GM23338 (cell line): ENCODE measurements at places on chromosomes 16 and 17.

- DNase-seq, result peak; percentile 70
Measured at GRCh38 chr16:56513972-56514371, 5.9 kb downstream of the BBS2 start.

DNA sequence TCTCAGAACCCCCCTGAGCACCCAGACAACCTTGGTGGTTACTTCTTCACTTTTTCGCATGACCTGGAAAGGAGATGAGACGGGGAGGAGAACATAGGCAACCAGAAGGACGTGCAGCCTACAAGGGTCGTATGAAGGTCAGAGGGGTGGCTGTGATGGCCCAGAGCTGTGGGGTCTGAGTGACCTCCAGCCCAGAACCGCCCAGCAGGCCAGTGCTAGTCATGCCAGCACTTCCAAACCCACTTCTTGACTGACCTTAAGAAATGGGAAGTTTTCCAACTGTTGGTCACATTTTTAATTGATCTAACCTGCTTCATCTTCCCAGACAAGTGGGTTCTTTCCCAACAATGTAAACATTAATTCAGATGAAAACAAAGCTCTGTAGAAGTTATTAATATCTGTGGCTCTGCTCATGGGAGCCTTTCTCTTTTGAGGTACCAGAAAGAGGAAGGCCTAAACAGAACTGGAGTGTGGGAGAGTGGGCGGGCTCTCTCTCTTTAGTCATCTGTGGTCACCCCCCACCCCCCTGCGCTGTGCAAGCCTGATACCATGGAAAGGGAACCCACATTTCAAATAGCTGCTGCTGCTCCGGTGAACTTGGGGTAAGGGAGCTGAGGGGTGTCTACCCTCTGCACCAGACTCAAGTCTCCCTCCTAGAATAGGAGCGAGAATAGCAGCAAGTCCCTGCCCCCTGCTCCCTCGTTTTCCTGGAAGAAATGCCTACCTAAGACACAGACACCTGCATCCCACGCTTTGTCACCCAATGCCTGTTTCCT is 101.6 kb downstream of the RAB11FIP4 start:
- no peak for DNase-seq

DNA sequence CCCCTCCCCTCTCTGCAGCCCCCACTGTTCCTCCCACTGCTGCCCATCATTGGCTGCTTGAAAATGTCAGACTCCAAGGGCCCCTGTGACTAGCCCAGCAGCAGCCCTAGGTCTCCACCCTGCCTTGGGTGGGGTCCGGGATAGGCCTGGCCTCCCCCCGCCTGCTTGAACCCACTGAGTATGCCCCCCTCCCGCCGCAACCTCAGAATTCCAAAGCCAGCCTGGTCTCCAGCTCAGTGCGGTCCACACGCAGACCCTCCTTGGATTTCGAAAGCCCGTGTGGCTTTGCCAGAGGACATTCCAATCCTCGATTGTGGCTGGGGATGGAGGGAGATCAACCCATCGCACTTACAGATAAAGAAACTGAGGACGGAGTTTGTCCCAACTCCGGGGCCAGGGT is 6.4 kb downstream of the DPEP1 start:
- no peak for DNase-seq

DNA sequence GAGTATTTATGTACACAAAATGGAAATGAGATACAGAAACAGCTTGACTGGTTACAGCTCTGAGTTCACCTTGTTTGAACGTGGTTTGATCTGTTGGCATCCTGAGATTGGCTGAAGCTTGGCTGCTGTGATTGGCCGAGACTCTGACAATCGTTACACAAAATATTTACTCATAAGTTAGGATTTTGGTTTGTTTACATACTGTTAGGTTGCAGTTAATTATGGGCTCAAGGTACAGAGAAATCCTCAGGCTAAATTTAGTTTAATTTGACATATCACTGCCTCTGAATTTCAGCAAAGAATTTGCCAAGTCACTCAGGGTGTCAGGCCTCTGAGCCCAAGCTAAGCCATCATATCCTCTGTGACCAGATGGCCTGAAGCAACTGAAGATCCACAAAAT is 227.3 kb downstream of the COPRS start:
- no peak for DNase-seq

- no peak for DNase-seq
Measured at GRCh38 chr17:42409523-42410318, 13.3 kb downstream of the CAVIN1 start.

DNA sequence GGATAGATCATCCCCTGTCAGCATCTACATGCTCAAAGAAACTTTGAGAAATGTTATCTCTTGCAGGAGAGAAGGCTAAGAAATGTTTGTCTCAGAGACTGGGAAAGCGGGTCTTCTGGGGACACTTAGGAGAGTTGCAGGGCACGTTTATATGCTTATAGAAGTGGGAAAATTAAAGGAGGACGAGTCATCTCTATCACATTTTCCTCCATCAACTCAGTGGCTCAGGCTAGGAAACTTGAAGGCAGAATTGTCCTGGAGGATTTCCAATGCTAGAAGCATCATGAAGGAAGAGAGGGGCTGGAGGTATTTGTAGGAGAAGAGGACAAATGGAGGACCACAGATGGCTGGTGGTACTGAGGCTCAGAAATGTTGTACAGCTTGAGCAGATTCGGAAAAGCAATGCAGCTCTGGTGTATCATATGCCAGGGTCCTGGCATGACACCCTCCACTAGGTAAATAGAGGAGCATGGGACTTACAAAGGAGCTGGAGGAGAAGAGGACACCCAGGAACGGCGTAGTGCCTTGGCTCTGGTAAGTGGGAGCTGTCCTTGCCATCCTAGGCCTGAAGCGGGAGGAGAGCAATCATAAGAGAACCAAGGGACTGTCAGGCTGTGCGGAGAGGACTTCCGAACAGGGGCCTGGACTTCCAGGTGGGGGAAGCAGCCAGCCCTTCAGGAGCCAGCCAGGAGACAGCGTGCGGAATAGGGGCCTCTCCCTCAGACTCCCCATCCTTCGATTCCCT is 4.5 kb upstream of the HS3ST3B1 start:
- peak; percentile 27 for DNase-seq

GRCh38 chr16:56352351-56353053 is 72.8 kb downstream of the AMFR start:
- DNase-seq, result no peak

GRCh38 chr17:11823862-11824261 is 173.4 kb downstream of the ZNF18 start:
- DNase-seq, result no peak

GRCh38 chr17:81312624-81313325 is 17.7 kb upstream of the SLC38A10 start:
- DNase-seq, result no peak

DNA sequence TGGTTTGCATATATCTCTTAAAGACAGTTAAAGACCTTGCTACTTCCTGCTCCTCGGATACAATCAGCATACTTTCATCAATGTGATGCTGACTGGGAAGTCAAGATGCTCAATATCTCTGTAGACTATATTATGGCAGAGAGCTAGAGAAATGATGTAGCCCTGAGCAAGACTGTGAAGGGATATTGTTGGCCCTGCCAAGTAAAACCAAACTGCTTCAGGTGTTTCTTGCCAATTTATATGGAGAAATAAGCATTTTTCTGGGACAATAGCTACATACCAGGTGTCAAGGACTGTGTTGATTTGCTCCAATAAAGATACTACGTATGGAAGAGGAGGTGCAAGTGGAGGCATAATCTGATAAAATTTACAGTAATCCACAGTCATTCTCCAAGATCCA is 4.7 kb upstream of the EFCAB5 start:
- DNase-seq, result no peak

- DNase-seq, result no peak
Measured at GRCh38 chr17:3798273-3799180, 2.5 kb downstream of the ITGAE start.

GRCh38 chr17:3002538-3003295 is 60.7 kb downstream of the OR1D5 start:
- DNase-seq, result no peak

DNA sequence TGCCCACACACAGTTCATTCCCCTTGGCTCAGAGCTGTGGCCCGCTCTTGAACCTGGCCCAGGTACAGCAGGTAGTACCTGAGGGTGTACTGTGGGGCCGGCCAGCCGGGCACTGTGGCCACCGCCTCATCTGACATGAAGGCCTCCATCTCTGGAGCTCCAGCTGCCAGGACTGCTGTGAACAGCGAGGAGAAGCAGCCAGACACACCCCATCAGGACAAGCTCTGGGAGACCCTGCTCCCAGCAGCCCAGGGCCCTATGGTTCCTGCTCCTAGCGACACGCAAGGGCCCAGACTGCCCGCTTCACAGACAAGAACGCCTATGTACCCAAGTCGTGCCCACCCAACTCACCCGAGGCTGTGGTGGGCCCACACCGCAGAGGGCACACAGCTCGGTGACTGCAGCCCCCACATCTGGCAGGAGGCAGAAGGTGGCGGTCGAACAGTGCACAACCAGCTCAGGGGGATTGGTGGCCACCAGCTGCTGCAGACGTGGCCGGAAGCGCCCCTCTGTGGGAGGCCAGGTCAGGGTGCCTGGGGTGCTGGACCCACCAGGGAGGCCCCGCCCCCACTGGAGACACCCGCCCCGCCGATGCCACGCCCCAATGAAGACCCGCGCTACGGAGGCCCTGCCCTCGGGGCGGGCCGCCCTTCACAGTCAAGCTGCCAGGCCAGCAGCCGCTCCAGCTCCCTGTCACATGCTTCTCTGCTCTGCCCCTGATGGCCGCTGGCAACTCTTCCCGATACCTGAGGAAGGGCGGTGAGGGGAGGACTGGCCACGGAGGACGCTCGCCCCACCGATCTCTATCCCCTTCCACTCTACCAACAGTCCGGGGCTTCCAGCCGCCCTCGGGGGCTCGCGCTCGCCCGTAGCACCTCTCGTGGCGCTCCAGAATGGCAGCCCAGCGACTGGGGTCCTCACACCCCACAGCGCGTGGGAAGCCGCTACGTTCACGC is 1.1 kb upstream of the STUB1 start:
- DNase-seq, result peak; percentile 82

DNA sequence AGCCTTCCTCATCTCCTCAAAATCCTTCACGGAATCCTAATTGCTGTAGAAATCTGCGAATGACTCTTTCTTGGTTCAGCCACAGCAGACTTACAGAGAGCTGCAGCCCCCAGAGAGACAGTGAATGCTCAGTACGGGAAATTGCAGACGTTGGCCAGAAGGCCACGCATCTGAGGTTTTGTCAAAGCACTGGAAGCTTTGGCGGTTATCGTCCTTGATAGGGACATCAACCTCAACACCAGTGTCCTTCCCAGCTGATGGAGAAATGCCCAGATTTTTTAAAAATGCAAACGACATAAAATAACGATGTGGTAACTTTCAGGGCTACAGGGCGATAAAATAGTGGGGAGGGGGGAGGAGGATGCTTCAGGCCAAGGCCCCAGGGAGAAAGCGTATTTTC is 166.6 kb upstream of the CIBAR2 start:
- DNase-seq, result no peak

DNA sequence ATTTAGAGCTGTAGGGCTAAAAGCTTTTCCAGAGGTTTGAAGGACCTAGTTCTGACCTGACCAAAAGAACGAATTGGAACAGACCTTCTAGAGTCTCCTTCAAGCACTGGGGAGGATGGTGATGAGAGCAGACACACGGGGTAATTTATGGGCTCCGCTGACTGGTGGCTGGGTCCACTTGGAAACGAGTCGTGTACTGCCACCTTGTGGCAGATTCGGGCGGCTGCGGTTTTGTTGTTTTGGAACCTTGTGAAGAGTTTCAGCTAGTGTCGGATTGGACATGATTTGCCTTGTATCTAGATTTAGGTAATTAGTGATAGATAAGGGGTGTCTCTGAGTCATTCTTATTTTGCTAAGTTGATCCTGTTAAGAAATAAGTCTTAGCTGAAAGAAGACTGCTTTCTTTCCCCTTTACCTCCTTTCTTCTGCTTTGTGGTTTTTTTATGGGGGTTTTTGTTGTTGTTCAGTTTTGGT is 98.9 kb downstream of the AATF start:
- peak; percentile 96 for DNase-seq

- DNase-seq, result no peak
Measured at GRCh38 chr17:37849617-37849972, 74.6 kb upstream of the TBC1D3K start.

- DNase-seq, result no peak
Measured at GRCh38 chr16:10938796-10939648, 3.2 kb downstream of the DEXI start.

DNA sequence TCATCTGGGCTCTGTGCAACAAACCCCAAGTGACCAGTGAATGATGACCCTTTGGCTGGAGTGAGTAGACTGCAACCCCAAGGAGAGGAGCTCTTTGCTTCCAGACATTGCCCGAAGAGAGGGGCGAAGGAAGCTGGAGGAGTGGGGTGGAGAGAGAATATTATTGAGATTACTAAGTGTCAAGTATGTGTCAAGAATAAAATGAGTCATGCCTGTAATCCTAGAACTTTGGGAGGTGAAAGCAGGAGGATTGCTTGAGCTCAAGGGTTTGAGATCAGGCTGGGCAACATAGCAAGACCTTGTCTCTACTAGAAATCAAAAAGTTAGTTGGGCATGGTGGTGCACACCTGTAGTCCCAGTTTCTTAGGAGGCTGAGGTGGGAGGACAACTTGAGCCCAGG is 142.0 kb upstream of the CCL2 start:
- DNase-seq, result no peak

GRCh38 chr17:74592087-74592990 is at the start of gene CD300LD:
Gene CD300LD, minus strand, starts transcription at chr17:74592283. Its CDS starts 81 bp downstream, at chr17:74592202.
- DNase-seq, result no peak

DNA sequence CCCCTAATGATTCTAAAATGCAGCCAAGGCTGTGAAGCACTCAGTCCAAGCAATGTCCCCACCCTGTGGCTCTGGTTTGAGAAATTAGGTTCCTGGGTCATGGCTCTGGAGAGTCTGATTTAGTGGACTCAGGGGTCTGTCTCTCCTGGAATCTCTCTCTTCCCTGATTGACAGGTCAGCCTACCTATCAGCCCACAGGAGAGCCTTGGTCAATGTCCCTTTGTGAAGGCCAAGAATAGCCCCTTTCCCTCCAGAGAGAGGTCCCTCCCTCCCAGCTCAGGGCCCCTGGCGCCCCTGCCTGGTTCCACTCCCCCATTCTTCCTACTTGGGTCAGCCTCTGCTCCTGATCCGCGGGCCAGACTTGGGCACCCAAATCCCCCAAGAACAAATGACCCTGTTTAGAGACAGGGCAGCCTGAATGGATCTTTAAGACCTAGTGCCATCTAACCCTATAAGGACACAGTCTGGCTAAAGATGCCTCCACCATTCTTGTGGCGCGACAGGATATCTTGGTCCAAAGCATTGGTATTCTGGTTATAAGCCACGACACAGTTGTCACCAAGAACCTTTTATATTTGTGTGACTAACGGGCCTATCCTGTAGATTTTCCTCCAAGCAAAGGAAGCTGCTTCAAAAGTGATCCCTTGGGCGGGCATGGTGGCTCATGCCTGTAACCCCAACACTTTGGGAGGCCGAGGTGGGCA is 38.3 kb upstream of the PRSS54 start:
- peak; percentile 81 for DNase-seq

DNA sequence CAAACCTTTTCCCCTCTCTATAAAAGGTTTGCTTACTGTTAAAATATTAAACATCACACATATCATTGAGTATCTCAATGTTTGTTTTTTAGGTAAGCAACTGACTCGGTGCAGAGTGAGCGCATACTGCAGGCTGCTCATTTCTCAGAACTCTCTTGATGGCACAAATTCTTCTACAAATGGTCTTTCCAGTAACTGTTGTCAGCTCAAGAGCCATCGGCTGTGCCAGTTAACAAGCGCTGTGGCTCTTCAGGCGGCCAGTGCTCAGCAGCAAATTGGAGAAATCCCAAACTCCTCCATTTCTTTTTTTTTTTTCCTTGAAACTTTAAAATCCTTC is 8.6 kb downstream of the ABCA3 start:
- DNase-seq, result no peak
